NCI-H1105 (cell line): ENCODE measurements at places on chromosomes 12 and 14.

- DNase-seq: no peak
Measured at GRCh38 chr12:75724928-75725312, 213.5 kb upstream of the KRR1 start.

- DNase-seq: no peak
Measured at GRCh38 chr12:75389061-75389460, 1.8 kb upstream of the GLIPR1L2 start.

DNA sequence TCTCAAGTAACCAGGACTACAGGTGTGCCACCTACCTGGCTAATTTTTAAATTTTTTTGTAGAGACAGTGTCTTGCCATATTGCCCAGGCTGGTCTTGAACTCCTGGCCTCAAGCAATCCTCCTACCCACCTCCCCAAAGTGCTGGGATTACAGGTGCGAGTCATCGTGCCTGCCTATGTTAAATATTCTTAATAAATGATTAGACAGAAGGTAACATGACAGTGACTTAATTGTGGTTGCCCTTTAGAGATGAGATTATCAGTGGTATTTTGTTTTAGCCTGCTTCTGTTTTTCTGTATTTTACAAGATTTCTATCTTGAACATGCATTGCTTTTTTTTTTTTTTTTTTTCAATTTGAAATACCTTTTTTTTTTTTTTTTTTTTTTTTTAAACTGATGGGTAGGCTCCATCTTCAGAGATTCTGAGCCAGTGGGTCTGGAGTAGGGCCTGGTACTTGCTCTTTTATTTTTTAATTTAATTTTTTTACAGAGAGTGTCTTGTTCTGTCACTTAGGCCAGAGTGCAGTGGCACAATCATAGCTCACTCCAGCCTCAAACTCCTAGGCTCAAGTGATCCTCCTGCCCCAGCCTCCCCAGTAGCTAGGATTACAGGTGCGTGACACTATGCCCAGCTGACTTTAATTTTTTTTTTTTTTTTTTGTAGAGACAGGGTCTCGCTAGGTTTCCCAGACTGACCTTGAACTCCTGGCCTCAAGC is 88.4 kb downstream of the BORCS5 start:
- DNase-seq: no peak

- no peak for DNase-seq
Measured at GRCh38 chr12:7161811-7162210, 27.7 kb upstream of the PEX5 start.

GRCh38 chr12:40104461-40105264 is 1.2 kb downstream of the SLC2A13 start:
- peak; percentile 4 for DNase-seq

DNA sequence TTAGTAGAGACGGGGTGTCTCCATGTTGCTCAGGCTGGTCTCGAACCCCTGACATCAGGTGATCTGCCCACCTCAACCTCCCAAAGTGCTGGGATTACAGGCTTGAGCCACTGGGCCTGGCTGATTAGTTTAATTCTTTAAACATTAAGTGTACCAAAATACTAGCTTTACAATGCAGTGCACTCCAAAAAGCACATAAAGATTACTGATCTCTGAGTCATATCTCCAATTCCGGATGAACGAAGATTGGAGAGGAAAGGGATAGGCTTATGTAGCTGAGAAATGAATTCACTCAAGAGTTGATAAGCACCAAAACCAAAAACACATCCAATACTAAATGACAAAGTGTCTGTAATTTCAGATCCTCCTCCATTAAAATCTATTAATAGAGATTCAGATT is 15.1 kb downstream of the NAV3 start:
- DNase-seq: no peak

DNA sequence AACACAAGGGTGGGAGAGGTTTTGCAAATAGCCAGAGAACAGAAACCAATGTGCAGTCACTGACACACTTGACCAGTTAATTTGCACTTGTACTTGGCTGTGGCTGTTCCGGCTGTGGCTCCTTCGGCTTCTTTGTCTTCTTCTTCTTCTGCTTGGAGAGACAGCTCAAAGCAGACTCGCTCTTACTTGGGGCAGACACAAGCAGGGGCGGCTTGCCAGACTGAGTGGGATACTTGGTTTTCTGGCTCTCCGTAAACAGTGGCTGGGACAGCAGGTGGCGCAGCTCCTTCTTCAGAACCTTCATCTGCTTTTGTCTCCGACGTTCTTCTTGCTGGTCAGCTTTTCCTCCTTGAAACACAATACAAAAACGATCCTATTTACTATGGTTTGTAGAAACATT is 25.0 kb downstream of the OTUB2 start:
- no peak for DNase-seq

DNA sequence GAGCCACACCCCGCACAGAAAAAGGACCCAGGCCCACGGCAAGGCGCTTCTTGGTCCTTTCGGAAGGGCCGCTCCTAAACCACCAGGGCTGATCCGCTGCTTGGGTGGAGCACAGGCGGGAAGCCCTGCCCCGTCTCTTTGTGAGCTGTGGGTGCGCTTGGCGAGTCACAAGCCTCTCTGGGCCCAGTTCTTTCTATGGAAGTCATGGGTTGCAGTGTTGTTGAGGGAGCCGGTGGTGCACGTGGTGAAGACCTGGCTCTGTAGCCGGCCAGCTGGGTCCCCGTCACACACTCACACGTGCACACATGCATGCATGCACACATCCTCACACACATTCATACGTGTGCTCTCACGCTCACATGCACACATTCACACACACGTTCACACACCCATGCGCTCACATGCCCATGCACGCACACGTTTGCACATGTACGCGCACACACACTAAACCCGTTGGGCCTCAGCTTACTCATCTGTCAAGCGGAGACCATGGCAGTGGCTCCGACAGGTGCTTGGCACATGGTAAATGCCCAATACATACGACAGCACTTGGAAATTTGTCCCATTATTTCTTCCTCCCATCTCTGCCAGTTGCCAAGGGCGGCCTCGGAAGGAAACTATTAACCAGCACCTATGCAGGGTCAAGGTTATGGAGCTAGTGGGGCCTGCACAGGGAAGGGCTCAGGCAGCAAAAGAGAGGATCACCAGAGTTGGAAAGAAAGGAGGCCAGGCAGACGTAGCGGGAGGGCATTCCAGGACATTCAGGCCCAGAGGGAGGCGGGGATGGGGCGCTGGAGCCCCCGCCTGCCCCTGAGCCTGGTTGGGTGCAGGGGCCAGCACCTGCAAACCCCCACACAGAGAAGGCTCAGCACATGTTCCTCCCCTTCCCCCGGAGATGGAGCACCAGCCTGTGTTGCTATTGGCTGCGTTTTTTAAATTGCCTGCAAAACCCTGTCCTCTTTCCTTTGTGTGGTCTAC is 96.9 kb downstream of the SETD3 start:
- no peak for DNase-seq

DNA sequence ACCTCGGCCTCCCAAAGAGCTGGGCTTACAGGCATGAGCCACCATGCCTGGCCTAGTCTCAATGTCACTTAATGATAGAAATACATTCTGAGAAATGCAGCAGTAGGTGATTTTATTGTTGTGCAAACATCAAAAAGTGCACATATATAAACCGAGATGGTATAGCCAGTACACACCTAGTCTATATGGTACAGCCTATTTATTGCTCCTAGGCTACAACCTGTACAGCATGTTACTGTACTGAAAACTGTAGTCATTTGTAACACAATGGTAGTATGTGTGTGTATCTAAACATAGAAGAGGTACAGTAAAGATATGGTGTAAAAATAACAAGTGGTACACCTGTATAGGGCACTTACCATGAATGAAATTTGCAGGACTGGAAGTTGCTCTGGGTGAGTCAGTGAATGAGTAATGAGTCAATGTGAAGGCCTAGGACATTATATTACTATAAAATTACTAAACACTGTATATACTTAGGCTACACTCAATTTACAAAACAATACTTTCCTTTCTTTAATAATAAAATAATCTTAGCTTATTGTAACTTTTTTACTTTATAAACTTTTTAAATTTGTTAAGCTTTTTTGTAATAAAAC is 166.7 kb upstream of the SYT1 start:
- no peak for DNase-seq

DNA sequence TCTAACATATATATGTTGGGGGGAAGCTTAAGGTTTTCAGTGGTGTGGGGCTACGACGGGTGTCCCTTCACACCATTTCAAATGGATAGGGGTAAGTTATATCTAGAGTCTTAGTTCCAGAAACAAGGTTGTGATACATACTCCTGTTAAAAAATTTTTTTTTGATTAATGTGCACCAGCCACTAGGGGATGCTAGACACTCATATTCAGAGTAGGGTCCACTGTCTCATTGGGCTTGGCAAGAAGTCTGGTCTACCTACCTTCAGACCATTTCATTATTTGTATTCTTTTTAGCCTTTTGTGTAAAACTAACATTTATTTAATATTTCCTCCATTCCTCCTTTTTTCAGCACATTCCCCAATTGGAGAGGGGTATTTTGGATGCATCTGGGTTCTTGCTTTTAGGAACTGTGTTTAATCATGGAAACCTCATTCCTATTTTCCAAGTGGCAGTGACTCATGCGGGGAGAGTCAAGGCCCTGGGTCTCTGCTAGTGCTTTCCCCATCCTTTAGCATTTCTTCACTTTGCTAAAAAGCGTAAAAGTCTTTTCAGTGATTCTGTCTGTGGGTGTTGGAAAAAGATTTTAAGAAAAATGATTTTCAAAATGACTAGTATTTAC is 33.4 kb downstream of the ANO4 start:
- peak; percentile 57 for DNase-seq

DNA sequence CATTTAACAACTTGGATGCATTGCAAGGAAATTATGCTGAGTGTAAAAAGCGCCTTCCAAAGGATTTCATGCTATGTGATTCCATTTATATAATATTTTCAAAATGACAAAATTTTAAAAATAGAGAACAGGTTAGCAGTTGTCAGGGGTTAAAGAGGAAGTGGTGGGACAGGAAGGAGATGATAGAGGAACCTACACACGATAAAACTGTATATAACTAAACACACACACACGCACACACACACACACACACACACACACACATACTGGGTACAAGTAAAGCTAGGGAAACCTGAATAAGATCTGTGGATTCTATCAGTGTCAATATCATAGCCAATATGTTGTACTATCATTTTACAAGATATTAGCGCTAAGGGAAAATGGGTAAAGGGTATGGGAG is 17.2 kb downstream of the TTC9 start:
- no peak for DNase-seq
